ENCODE measurements at places on chromosomes 3 and 15. TPM values are rescaled to one million over a fixed set of nuclear protein-coding genes. Genes with fewer than 3 reads are reported as not detected.

NDUFB5 gene
- polyA plus RNA-seq: 44.8 TPM

REC114 gene
- 0.15 TPM for polyA plus RNA-seq

P3H2 gene
- polyA plus RNA-seq: 30.8 TPM

SLC28A1 gene
- polyA plus RNA-seq: not detected

CSTA gene
- 45.9 TPM for polyA plus RNA-seq

PIK3CA gene
- 4.5 TPM for polyA plus RNA-seq

LSMEM2 gene
- 0.49 TPM for polyA plus RNA-seq

CDHR4 gene
- 9.8 TPM for polyA plus RNA-seq

TUSC7 gene
- not detected for polyA plus RNA-seq

CCDC39 gene
- polyA plus RNA-seq: 1.9 TPM

GXYLT2 gene
- 1.5 TPM for polyA plus RNA-seq

SEMA5B gene
- polyA plus RNA-seq: 0.65 TPM

EFCC1 gene
- 10.0 TPM for polyA plus RNA-seq

CASR gene
- 0.02 TPM for polyA plus RNA-seq

RTP3 gene
- not detected for polyA plus RNA-seq

RLBP1 gene
- not detected for polyA plus RNA-seq

EXD1 gene
- polyA plus RNA-seq: 0.05 TPM

MORF4L1 gene
- 124 TPM for polyA plus RNA-seq

CLDN11 gene
- 2.1 TPM for polyA plus RNA-seq

DGKG gene
- 5.4 TPM for polyA plus RNA-seq

OIP5 gene
- 0.47 TPM for polyA plus RNA-seq

ZNF502 gene
- 2.0 TPM for polyA plus RNA-seq

DNAH1 gene
- polyA plus RNA-seq: 8.3 TPM

DPH6 gene
- polyA plus RNA-seq: 8.7 TPM

SERPINI2 gene
- polyA plus RNA-seq: 0.49 TPM

TRIM42 gene
- polyA plus RNA-seq: not detected

PP2D1 gene
- not detected for polyA plus RNA-seq

POLG gene
- 39.4 TPM for polyA plus RNA-seq

STRA6 gene
- polyA plus RNA-seq: 0.49 TPM
